ENCODE measurements at places on chromosomes 7 and 10. TPM values are rescaled to one million over a fixed set of nuclear protein-coding genes. Genes with fewer than 3 reads are reported as not detected.

GRCh38 chr7:43199371-43200160 is 87.1 kb downstream of the HECW1 start:
- H3K27me3 ChIP-seq: no peaks in the 10 kb centered on the region
- H3K27ac ChIP-seq: no peak overlapping the region
- H3K4me3 ChIP-seq: no peak overlapping the region

GRCh38 chr10:102780527-102780808 is 36.7 kb downstream of the WBP1L start:
- H3K4me3 ChIP-seq: no peak overlapping the region
- H3K4me1 ChIP-seq: peaks cover 30% of the 10 kb centered on the region
- H3K36me3 ChIP-seq: no peaks in the 10 kb centered on the region
- DNase-seq: no peak
- H3K27ac ChIP-seq: no peak overlapping the region

GRCh38 chr10:59807629-59808620 is 54.7 kb upstream of the MRLN start:
- no peak overlapping the region for H3K27ac ChIP-seq
- peaks cover 3% of the 10 kb centered on the region for H3K4me1 ChIP-seq
- H3K4me3 ChIP-seq: no peak overlapping the region
- no peaks in the 10 kb centered on the region for H3K27me3 ChIP-seq

DNA sequence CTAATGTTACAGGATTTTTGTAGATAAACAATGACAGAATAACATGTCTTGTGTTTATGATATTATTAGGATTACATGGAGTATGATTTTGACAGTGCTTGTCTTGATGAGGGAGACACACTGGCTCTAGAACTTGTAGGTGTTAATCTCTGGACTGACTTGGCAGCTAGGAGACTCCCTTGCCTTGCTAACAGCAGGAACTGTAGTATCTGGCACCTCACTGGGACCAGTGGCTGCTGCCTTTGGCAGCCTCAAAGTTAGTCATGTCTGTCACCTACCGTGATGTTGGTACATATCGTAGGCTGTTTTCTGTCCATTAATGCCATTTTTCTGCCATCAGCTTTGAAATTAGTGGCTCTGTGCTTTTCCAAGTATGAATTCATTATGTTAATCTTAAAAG is 261.5 kb downstream of the CDK14 start:
- no peak overlapping the region for H3K27ac ChIP-seq
- DNase-seq: no peak
- H3K4me1 ChIP-seq: no peaks in the 10 kb centered on the region
- H3K27me3 ChIP-seq: no peaks in the 10 kb centered on the region
- H3K36me3 ChIP-seq: no peaks in the 10 kb centered on the region
- no peak overlapping the region for H3K4me3 ChIP-seq

- H3K4me1 ChIP-seq: no peaks in the 10 kb centered on the region
- H3K4me3 ChIP-seq: no peak overlapping the region
- no peaks in the 10 kb centered on the region for H3K27me3 ChIP-seq
- no peak overlapping the region for H3K27ac ChIP-seq
- H3K36me3 ChIP-seq: no peaks in the 10 kb centered on the region
- no peak for DNase-seq
Measured at GRCh38 chr10:45581582-45582385, 90.8 kb downstream of the ZFAND4 start.

DNA sequence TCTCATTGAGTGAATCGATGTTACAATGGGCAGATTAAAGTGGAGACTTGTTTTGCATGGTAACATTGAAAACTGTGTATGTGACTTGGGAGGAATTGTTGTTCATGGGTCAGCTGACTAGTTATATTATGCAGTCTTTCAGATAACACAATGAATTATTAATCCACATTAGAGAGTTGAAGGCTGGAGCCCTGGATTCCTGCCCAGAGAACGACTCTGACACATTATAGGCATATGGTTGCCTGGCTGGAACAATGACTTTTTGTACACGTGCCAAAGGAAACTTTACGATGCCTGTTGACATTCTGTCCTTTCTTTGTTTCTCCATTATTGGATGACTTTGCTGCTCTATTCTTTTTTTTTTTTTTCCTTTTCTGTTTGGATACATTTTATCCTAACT is 52.3 kb upstream of the TMEM229A start:
- peaks cover 2% of the 10 kb centered on the region for H3K36me3 ChIP-seq
- no peaks in the 10 kb centered on the region for H3K4me1 ChIP-seq
- H3K27ac ChIP-seq: no peak overlapping the region
- H3K27me3 ChIP-seq: no peaks in the 10 kb centered on the region
- DNase-seq: no peak
- no peak overlapping the region for H3K4me3 ChIP-seq

GRCh38 chr7:157329447-157329846 is 7.4 kb upstream of the DNAJB6 start:
- H3K27me3 ChIP-seq: no peaks in the 10 kb centered on the region
- DNase-seq: no peak
- no peak overlapping the region for H3K27ac ChIP-seq
- H3K4me1 ChIP-seq: no peaks in the 10 kb centered on the region

DNA sequence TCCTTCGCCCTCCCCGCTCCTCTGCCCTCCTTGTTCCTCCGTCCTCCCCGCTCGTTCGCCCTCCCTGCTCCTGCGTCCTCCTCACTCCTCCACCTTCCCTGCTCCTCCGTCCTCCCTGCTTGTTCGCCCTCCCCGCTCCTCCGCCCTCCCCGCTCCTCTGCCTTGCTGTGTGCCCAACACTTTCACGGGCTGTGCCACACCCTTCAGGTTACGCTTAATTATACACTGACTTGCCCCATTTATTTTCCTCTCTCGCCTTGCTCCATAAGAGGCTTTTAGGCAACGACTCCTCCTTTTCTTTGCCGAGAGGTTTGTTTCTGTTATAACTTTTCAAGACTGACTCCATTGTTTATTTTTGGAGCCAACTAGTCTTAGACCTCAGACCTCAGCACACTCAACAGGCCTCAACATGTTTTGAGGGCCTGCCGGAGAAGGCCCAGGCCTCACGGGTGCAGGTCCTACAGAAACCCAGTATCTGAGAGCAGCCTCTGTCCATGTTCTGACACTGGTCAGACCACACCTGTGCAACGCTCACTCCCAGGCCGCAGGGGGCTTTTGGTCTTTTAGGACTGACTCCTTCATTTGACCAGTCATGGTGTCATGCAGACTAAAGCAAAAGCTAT is 18.2 kb upstream of the PRKAG2 start:
- no peaks in the 10 kb centered on the region for H3K27me3 ChIP-seq
- no peak overlapping the region for H3K27ac ChIP-seq
- H3K4me1 ChIP-seq: no peaks in the 10 kb centered on the region
- DNase-seq: no peak
- H3K36me3 ChIP-seq: no peaks in the 10 kb centered on the region

DNA sequence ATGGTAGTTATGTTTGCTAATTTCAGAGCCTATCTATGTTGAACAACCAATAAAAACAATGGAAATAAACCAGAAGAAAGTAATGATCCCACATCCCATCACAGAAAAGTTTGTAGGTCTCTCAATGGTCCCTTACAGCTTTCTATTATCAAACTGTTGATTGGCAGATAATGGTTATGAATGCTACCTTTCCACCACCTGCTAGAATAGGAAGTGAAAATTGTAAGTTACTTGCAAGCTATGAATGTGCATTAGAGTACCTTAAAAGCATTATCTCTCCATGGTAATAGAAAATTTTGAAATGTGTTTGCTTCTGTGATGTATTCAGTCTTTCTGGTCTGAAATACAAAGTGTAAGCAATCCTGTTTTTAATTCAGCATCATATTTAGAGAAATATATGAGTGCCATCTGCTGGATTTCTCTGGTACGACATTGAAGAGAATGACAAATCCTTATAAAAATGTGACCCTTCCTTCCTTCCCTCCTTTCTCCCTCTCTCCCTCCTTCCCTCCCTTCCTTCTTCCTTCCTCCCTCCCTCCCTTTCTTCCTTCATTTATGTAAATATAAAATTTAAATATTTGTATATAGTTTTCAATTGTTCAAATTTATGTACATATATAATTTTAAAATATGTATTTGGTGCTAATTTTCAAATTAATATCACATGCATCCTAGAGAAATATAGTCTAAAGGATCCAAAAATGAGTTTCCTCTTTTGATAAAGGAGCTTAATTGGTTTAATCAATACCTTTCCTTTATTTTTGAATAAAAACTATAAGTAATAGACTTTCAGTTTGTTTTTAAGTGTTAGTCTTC is 41.4 kb upstream of the PNLIPRP3 start:
- H3K4me1 ChIP-seq: no peaks in the 10 kb centered on the region
- no peak for DNase-seq
- H3K27ac ChIP-seq: no peak overlapping the region
- H3K27me3 ChIP-seq: no peaks in the 10 kb centered on the region

GRCh38 chr10:26367771-26368170 is 70.4 kb upstream of the APBB1IP start:
- no peak overlapping the region for H3K4me3 ChIP-seq
- H3K36me3 ChIP-seq: no peaks in the 10 kb centered on the region
- no peaks in the 10 kb centered on the region for H3K4me1 ChIP-seq
- peak; percentile 63 for DNase-seq

DNA sequence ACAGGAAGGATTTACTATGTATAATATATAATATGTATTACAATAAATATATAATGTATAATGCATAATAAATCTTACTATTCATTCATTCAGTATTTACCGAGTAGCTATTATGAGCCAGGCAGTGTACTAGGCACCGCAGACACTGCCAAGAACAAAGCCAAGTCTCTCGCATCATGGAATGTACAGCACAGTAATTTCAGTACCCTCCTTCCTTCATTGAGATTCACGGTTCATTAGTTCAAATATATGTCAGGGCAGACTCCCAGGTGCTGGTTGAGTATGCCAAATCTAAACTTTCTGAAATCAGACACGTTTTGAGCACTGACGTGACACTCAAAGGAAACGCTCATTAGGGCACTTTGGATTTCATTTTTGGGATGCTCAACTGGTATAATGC is 9.1 kb downstream of the USP6NL start:
- no peaks in the 10 kb centered on the region for H3K27me3 ChIP-seq
- H3K27ac ChIP-seq: no peak overlapping the region
- H3K4me3 ChIP-seq: no peak overlapping the region

DNA sequence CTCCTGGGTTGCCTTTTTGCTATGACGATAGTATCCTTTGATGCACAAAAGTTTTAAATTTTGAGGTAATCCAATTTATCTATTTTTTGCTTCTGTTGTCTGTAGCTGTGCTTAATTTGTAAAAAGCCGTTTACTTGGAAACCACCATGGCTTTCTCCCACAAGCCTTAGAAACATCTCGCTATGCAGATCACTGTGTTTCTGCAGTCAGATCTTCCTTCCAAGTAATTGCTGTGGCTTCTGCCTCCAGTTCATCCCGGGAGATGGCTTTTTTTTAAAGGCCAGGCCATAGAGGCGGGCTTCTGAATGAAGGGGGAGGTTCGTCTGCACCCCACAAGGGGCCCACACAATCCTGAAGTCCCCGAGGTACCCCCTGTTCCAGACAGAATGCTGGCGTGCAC is 48.3 kb upstream of the OCM2 start:
- H3K36me3 ChIP-seq: no peaks in the 10 kb centered on the region
- no peaks in the 10 kb centered on the region for H3K4me1 ChIP-seq
- no peaks in the 10 kb centered on the region for H3K27me3 ChIP-seq
- no peak for DNase-seq

DNA sequence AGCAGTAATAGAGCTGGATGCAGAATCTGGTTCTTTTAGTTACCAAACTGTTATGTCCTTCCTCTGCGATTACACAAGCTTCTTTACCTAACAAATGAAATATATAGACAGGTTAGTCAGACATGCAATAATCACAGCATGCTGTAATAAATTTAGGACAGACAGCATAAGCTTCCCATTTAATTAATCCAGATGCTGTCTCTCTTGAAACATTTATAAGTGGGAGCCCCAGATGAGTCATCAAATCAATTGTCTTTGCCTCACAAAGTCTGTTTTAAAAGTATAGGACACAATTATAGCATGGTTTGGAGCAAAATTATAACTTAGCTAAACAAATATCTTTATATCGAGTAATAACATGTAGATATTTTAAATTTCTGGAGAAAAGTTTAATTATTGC is 1.6 kb downstream of the CDNF start:
- peaks cover 19% of the 10 kb centered on the region for H3K36me3 ChIP-seq
- H3K27ac ChIP-seq: no peak overlapping the region
- H3K4me3 ChIP-seq: no peak overlapping the region

DNA sequence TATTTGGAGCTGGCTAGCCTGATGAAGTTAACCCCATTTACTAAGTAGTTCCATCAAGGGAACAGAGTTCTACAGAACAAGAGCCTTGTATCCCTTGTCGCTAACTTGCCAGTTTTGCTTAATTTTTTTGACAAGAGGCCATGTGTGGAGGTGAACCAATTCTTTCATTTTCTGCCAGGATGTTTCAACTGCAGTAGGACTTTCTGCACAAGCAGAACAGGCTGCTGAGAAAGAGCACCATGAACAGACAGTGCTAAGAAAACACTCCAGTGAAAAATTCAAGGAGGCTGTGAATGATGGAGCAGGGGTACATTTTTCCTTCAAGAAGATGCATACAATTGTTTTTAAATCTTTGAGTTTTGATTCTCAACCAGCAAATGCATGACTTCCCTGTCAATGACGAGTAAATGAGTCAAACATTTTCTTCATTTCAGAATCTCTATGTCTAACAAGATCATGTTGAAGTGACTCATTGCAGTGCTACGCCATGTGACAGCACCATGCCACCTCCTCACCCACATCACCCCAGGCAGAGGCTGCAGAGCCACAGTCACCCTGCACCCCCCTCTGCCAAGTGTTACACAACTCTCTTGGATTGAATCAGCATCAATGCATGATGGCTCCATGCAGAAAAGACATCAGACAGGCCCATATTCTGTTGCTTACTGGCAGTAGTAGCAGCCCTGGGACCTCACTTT is 193.1 kb downstream of the COBL start:
- H3K36me3 ChIP-seq: 0 out of 2 replicates have a peak, but pooled peaks cover 6% of the 10 kb centered on the region
- DNase-seq: no peak
- no peak overlapping the region for H3K4me3 ChIP-seq
- H3K4me1 ChIP-seq: no peaks in the 10 kb centered on the region
- no peaks in the 10 kb centered on the region for H3K27me3 ChIP-seq
- no peak overlapping the region for H3K27ac ChIP-seq

DNA sequence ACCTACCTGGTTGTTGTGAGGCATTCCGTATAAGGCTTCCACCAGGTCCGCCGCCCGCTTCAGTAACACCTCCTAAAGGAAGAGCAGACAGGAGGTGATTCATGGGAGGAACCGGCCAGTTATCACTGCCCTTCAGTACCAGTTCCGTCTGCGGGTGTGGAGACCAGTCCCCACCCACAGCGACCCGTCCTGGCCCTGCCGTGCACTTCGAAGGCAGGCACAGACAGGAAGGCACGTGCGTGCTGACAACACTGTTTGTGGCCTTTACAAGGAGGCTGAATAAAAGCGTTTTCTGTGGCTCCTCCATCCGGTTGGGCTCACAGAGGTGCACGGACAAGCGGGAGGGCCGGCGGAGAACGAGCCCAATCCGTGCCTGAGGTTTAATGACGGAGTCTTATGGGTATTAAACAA is 120.9 kb downstream of the EBF3 start:
- DNase-seq: no peak
- H3K4me3 ChIP-seq: no peak overlapping the region
- no peaks in the 10 kb centered on the region for H3K4me1 ChIP-seq

Gene NKX1-2
- 15.3 TPM for total RNA-seq

Gene MGMT
- 18.4 TPM for total RNA-seq

Gene LOXL4
- 0.18 TPM for total RNA-seq

Gene DENND2A
- 8.2 TPM for total RNA-seq

Gene IDI2
- not detected for total RNA-seq

Gene MLXIPL
- 5.5 TPM for total RNA-seq

Gene DPYSL4
- 26.3 TPM for total RNA-seq

Data from H9 (cell line).